ENCODE measurements at places on chromosomes 4 and X.

- no peak for DNase-seq
These were observed 55.0 kb downstream of the PSAPL1 start for GRCh38 chr4:7379719-7380118.

- DNase-seq = no peak
These were observed 53.3 kb downstream of the JADE1 start for GRCh38 chr4:128862608-128863311.

DNA sequence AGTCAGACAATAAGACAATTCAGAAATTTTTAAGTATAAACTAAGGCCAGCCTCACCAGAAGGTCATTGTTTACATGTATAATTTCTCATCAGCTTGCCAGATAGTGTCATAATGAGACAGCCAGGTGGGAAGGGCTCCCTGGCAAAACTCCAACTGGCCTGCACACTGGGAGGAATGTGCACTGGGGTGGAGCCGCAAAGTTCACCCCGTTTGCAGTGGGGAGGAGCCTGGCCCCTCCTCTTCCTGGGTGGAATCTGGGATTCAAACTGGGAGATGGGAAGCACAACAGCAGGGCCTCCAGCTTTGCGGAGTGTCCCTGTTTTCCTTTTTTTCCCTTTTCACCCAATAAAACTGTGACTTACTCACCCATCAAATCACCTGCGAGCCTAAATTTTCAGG lies 329.9 kb downstream of the SMARCA1 start:
- no peak for DNase-seq

- peak; percentile 12 for DNase-seq
These were observed 46.3 kb downstream of the ATP10D start for GRCh38 chr4:47531241-47531953.

- DNase-seq = peak; percentile 29
These were observed 2.2 kb downstream of the NHS start for GRCh38 chrX:17377091-17377717.

- DNase-seq = no peak
These were observed 137.0 kb downstream of the CPZ start for GRCh38 chr4:8729408-8730149.

GRCh38 chrX:148314876-148315275 lies 185.5 kb upstream of the AFF2 start:
- DNase-seq = no peak

GRCh38 chrX:70762285-70762684 lies 146.2 kb downstream of the TEX11 start:
- DNase-seq = no peak

GRCh38 chrX:11585174-11585573 lies 80.5 kb downstream of the ARHGAP6 start:
- no peak for DNase-seq

DNA sequence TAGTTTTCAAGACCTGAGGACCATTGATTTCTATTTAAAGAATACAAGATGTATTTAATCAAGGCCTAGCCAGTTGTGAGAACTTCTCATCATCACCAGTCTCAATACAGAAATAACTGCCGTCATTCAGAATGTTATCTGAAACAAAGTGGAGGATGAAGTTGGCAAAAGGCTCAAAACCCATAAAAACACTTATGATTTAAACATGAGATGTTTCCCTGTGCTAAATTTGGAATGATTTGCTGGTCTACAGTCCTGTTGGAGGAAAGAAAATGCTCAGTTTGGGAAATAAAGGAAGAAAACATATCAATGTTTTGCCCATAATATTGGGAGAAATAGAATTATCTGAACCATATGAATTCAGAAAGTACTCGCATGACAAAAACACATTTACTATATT lies 192.2 kb downstream of the ADGRA3 start:
- no peak for DNase-seq

GRCh38 chr4:111641813-111642579 lies 503.3 kb upstream of the FAM241A start:
- peak; percentile 2 for DNase-seq

GRCh38 chrX:118665204-118665603 lies 62.2 kb upstream of the IL13RA1 start:
- no peak for DNase-seq
